Adipocyte (in vitro differentiated cells): ENCODE measurements at places on chromosomes 7 and 10.
A peak's percentile ranks its signal among the peaks of the same experiment; 100 is the strongest.

DNA sequence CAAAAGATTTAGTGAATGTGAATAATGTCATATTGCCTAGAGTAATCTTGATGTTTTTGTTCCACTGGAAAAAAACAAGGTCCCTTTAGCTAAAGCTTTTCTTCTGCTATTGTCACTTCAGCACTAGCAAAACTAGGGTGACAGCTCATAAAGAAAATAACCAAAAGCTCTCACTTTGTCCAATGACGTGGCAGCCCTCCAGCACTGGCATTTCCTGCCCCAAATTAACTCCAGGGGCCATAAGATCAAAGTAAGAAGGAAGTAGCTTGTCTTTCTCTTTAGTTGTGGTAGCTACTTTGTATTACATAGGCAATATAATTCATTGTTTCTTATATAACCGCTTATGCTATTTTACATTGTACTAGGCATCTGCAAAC is 47.3 kb downstream of the LRRN3 start:
- peak; percentile 62 for DNase-seq

DNA sequence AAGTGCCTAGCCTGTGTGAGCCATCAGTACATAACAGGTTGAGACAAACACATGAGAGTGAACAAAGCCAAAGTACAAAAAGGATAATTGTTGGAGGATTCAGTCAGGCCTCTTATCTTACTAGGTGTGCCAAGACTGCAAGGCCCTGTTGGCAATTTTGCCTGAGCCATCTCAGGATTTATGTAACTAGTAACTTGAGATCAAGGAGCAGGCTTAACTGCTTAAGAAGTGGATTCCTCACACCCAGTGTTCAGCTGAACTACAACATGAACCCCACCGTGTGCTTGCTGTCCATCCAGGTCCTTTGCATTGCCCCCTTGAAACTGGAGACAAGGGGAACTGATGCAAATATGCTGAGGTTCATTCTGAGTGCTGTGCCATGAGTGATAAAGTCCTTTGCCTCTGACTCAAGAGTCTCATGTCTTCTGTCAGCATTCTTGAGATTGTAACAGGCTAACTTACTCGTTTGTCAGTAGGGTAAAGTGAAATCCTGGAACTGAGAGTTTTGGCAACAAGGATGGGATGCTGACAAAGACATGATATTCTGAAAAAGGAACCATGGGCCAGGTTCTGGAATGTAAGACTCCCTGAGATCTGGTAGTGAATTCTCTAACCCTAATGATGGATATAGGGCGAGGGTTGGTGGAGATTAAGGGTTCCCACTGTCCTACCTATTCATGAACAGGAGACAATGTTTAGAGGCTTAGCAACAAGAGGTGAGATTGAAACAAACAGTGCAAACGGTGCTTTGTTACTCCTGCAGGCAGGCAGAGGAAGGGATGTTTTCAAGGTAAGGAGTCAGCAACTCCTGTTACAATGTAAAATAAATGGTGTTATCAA is 44.1 kb upstream of the GATAD1 start:
- peak; percentile 40 for DNase-seq

DNA sequence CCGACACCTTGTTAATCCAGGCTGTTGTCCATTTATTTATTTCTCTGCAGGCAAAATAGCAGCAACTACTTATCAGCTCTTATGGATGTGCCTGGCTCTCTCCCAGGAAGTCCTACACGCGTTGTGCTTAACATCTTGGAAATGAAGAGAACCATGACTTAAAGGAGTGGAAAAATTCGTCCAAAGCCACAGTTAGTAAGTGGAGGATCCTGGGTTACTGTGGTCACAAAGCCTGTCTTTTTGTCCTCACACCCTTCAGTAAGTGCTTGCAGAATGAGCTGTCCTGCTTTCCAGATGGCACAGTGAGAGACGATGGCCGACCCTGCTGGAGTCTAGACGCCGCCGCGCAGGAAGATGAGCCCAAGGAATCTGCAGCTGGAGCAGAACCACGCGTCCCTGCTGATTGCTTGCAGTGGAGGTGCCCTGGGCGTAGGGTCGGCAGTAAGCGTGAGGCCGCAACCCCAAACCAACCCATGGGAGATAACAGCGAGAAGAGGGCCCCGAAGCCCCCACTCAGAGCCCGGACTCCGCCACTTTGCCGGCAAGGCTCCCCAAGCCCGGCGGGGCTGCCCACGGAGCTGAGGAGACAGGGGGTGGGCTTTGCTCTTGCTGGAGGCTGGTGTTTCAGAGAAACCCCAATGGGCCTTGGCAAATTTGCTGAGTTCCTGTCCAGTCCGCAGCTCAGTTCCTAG is 178.6 kb downstream of the CXCL12 start:
- no peak for DNase-seq

GRCh38 chr10:49135575-49136313 is 1.9 kb upstream of the FAM170B start:
- DNase-seq = no peak

- DNase-seq = no peak
Measured at GRCh38 chr7:41238851-41239331, 464.0 kb downstream of the INHBA start.

DNA sequence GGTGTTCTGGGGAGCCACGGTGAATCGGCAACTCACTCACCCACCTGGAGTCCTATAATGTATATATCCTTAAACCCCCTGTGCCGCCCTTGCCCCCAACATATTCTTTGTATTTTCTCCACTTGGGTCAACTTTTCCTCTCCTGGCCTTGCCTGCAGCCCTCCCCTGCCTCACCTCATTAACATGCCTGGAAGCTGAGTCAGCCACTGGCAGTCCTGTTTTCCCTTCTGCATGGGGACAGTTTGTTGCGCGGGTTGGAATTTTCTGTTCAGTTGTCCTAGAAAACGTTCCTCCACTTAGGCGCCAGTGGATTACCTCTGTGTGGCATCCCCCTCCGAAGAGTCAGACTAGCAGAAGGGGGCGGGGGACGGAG is 97.4 kb downstream of the C10orf105 start:
- peak; percentile 71 for DNase-seq

- no peak for DNase-seq
Measured at GRCh38 chr7:7017707-7018280, 164.6 kb upstream of the C1GALT1 start.

- DNase-seq = no peak
Measured at GRCh38 chr10:5606864-5607263, 59.5 kb downstream of the ASB13 start.

DNA sequence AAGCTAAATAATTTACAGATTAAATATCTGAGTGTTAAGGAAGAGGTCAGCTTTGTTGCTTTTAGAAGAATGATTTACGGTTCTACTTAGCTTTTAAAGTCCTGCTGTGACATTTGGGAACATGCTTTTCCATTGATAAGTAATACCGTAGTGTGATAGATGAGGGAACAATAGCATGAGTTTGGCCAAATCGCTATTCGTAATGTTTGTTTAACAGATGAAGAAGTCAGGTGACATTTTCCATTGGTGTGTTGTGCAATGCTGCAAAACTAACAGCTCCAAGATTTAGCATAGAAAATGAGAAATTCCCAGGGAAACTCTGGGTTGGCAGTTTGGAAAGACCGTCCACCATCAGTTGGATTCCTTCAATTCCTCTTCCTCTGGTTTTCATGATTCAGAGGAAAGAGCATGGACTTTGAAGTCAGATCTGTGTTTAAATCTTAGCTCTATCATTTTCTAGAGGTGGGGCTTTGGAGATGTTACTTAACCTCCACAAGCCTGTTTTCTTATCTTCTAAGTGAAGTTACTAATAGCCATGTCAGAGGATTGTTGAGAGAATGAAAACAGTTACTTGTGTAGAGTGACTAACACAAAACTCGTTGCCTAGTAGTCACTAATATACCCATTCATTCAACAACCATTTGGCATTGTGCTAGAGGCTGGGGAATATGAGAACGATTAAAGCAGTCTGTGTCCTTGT is 140.4 kb upstream of the BMPER start:
- peak; percentile 23 for DNase-seq

DNA sequence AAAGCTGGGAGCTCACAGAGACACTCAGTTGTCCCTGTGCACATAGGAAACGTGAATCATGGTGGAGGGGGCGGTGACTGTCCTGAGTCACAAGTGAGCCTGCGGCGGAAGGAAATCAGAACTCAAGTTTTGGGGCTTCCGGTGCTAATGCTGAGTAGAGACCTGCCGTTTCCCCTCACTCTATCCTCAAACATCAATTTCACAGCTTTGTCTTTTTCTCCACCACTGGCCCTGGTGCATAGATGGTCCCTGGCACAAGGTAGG is 21.9 kb downstream of the ADCYAP1R1 start:
- no peak for DNase-seq

- DNase-seq = no peak
Measured at GRCh38 chr10:97580421-97581367, 3.5 kb upstream of the HOGA1 start.

GRCh38 chr7:28126410-28127041 is 54.1 kb downstream of the JAZF1 start:
- no peak for DNase-seq

- no peak for DNase-seq
Measured at GRCh38 chr10:49039409-49039808, 75.9 kb downstream of the VSTM4 start.

DNA sequence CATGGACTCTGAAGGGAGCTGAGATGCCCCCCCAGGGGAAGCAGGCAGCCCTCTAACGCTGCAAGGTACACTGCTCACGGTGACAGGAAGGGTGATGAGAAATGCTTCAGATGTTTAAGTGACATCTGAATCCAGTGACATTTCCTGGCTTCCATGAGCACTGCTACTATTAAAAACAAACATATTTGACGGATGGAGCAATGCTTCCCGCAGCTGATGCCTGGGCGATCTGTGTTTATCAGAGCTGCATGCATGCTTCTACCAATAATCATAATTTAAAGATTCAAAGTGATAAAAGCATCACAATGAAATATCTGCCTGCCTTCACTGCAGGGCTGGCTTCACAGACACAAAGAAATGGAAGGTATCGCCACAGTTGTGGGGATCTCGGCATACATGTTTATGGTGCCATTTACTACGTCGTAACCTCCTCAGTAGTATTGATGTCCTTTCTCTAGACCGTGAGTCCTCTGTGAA is 66.1 kb upstream of the AOAH start:
- DNase-seq = no peak

GRCh38 chr7:141231018-141231792 is 157.3 kb downstream of the TMEM178B start:
- peak; percentile 39 for DNase-seq

DNA sequence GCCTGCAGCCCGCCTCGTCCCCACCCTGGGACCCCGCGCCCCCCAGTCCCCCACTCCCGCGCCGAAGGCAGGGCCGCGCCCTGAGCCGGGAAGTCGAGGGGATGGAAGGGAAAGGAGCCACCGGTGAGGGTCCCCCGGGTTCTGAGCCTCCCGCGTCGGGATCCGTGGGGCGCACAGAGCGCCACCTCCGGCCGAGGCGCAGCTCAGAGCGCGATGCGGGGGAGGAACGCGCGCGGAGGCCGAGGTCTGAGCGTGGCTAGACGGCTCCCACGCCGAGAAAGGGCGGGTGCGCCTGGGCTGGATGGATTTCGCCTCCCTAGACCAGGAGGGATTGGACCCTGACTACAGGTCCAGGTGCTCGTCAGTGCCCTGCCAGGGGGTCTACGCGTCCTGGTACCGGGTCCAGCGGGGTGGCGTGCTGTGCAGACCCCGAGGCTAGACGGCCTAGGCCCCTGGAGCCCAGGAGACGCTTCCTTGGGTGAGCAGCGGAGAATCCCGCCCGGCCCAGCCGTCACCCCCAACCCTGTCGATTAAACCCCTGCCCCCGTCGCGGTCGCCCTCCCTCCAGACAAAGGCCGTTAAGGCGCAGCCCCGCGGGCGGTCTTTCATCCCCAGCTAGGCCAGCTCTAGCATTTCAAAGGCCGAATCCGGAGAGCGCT is 986 bp upstream of the PDGFA start:
- DNase-seq = peak; percentile 41

DNA sequence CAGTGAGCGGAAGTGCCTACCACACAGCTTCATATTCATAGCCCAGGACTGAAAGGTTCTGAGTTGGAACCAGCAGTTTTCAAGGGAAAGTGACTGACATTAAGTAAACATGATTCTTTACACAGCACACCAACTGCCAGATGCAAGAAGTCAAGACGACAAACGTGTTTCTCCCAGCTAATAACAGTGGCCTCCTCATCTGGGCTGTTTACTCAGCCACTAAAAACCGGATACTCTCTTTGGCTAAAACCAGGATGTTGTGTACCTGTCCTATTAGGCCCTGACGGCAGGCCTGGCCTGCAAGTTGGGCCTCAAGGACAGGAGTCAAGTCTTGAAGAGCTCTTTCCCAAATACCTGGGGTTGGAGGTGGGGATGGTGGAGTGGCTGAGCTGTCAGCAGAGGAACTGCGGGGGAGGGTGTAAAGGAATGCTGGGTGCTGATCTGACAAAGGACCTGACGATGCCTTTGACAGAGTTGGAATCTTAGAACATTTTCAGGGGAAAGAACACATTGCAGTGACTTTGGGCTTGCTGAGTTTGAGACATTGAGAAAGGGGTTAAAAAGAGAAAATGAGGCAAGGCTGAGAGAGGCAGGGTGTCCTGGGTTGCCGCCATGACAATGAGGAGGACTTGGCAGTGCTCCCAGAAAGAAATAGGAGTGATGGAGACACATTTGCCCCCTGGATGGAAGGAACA is 57.7 kb downstream of the STEAP1B start:
- DNase-seq = no peak

DNA sequence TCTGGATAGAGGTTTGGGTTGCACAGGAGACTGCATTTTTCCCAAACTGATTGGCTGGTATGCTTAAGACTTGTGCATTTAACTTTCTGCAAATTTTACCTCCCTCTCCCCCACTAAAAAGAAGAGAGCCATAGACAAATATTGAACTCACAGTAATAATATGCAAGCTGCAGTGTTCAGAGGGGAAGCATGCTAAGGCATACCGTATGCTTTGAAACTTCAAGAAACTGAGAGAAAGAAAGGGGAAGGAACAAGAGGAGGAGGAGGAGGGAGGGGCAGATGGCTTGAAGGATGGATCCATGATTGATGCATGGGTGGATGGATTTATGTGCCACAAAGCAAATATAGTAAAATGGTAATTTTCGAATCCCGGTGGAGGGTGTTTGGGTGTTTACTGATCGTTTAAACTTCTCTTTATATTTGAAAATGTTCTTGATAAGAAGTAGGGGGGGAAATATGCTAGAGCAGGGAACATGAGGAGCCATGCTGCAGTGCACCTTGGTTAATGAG is 7.8 kb upstream of the KLF6 start:
- DNase-seq = no peak

DNA sequence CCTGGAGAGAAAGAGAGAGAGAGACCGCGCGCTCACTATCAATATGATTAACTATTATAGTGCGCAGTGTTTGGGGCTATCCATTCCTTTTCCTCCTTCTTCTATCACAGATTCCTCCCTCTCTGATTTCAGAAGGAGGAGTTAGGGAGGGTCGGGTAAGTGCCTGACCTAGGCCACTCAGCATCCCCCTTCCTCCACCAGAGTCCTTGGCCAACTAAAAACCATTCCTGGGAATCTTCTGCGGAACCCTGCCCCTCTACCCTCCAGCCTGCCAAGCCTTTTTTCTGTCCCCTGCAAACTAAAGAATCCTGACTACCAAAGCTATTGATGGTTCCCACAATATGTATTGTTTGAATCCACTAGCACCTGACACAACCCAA is 256.2 kb upstream of the NFE2L3 start:
- DNase-seq = no peak

DNA sequence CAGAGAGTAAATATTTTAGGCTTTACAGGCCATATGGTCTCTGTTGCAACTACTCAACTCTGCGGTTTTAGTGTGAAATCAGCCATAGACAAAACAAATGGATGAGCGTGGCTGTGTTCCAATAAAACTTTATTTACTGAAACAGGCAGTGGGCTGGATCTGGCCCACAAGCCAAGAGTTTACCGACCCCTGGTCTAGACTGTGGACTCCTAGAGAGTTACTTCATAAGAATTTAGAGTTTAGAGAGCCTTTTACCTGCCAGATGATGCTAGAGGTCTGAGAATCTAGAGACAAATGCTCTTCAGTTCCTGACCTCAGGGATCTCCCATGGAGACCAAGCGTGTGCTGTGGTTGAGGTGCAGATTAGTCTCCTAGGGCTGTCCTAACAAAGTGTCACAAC is 174.8 kb downstream of the PTEN start:
- DNase-seq = peak; percentile 83
